Activated T-cell treated with anti-CD3 and anti-CD28 coated beads for 24 hours (primary cell): ENCODE measurements at places on chromosomes 5 and 9.
A peak's percentile ranks its signal among the peaks of the same experiment; 100 is the strongest.

DNA sequence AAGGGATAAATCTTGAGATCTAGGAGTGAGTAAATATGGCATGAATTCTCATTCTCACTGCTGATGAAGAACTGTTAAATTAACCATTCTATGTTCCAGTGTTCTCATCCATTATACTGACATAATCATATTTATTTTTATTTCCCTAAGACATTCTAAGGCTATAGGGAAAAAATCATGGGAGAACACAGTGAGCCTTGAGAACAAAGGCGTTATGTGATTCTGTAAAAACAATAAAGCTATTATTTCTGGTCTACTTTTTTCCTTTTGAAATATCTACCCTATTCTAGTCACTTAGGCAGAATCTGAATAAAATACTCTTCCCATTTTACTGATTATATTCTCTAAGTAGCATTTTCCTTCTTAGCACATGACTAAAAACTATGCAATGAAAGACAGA lies 155.7 kb upstream of the ADAMTS16 start:
- no peak for DNase-seq

GRCh38 chr5:178116143-178116885 lies 3.0 kb downstream of the N4BP3 start:
- DNase-seq, result peak; percentile 56

DNA sequence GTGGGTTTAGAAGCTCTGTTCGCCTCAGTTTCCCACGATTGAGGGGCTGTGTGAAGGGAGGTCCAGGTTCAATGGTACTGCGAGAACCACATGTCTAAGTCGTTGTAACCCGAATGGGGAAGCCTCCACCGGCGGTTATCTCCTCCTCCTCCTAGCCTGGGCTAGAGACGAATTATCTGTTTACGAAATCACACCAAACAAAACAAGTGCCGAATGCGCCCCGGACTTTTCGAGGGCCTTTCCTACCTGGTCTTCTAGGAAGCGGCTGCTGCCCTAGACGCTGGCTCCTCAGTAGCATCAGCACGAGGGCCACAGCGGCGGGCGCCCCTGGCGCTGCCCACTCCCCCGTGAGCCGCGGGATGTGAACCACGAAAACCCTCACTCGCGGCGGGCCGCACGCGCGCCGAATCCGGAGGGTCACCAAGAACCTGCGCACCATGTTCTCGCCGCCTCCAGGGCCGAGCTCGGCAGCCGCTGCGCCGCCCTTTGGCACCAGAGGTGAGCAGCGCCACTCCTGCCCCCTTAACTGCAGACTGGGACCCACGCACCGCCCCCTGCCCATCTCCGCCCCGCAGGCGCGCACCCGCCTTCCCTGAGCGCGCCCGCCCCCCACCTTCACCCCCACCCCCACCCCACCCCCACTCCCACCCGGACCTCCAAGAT lies at the start of gene CDKN2A:
Gene CDKN2A, minus strand, starts transcription at position 500 of the 663 bp plus-strand sequence.
- no peak for DNase-seq

GRCh38 chr5:56039985-56040384 lies 45.2 kb upstream of the IL6ST start:
- DNase-seq, result no peak

DNA sequence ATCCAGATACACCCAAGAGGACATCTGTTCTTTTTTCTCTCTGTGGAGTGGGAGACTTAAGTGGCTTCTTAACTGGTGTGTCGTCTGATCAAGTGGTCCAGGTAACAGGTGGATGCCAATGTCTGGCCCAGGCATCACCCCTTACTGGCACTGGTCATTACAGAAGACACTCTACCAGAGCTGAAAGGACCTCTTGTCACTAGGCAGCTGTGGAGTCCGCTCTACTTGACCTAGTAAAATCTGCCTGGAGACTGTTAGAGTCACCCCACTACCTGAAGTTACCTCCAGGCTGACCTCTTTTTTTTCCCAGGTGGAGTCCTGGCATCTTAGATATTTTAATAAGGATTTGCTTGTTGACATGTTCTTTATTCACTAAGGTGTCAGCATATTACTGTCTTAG lies 22.5 kb downstream of the FXN start:
- DNase-seq, result no peak

- no peak for DNase-seq
Measured at GRCh38 chr5:69276422-69277174, 41.9 kb downstream of the CDK7 start.

GRCh38 chr9:107239474-107239873 lies 43.6 kb upstream of the RAD23B start:
- no peak for DNase-seq

DNA sequence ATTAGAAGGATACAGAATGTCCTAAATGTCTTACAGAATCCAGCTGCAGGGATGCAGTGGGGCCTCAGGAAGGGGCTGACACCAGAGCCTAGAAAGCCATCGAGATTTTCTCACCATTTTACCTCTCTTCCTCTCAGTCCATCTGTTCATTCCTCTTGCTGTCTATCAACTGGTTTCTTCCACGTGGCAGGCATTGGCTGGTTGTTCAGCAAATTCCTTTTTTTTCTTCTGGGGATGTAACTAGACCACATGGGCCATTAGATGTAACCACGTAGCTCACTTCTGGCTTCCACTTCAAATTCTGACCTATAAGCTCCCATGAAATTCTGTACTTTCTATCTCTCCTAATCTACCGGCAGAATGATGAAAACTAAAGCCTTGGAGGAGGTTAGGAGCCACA lies 93.6 kb upstream of the MTAP start:
- no peak for DNase-seq

- no peak for DNase-seq
Measured at GRCh38 chr5:131528682-131529081, 106.3 kb downstream of the RAPGEF6 start.

DNA sequence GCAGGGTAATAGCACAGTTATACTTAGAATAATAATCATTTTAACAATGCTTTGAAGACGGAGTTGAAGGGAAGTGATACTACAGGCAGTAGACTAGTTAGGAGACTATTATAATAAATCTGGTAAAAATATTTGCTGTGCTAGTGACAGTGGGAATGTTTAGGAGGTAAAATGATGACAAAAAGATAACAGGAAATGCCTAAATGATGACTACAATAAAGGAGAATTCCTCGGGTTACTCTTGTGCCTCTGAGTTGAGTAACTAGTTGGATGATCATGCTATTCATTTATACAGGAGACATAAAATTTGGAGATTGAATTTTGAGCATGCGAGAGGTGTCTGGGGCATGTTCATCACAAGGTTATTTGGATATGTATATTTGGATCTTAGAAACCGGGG lies 32.2 kb upstream of the PAM start:
- no peak for DNase-seq

DNA sequence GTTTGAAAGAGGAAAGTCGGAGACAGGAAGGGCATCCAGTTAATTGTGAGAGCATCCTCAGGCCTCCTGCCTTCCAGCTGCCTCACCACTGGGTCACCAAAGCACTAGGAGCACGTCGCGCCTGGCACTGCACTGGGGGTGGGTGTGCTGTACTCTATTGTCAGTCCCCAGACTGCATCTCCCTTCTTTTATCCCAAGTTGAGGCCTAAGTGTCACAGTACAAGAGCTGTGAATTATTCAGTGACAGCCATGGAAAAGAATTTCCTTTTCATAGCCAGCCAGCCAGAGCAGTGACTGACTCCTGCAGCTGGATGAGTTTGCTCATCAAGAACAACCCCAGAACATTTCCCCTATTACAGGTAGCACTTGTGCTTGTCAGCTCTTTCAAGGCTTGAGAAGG lies 16.3 kb downstream of the CLTA start:
- no peak for DNase-seq

- DNase-seq, result no peak
Measured at GRCh38 chr5:107646418-107646817, 24.3 kb downstream of the EFNA5 start.

DNA sequence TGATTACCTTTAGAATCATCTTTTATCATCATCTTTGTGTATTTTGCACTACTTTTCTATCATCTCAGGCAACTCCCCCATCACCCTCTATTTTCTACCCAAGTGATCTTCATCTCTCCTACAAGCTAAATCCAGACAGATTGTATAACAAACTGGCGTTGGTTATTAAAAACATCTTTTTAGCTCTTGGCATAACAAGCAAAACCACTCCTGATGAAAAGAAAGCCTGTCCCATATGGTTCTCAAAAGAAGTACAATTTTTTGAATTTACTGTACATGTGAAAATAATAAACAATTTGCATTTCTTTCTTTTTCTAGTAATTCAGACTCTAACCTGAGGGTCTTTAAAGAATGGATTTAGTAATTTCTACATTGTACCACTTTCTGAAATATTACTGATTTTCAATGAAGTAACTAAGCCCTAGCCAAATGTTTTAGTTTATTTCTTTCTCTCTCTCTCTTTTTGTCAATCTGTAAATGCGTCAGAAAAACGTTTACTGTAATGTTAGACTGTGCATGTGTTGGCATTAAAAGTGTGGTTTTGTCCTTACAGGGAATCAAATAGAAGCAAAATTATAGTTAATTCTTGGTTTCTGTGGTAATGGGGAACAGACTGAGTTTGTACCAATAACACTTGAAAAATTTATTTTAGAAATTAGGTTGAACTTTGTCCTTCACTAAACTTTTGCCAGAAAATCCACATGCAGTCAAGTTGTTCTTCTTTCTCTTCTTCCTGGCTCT lies 52.5 kb upstream of the RPS23 start:
- DNase-seq, result no peak

DNA sequence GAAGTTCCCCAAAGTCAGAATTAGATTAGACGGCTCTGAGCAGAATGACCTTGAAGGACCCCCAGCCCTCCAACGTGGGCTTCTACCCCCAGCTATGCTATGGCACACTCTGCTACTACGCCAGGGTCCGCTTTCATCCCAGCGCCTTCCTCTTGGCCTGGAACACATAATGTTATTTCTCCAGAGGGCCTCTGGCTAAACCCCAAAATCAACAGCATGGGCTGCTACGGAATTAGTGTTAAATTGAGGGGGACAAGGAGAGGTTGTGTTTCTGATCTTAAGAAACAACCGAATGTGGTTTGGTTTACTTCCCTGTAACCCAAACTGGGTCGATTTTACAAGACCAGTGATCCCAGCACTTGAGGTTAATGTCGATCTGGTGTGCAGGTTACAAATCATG lies 97.1 kb downstream of the ZNF618 start:
- no peak for DNase-seq

GRCh38 chr5:56552612-56553268 lies 262.6 kb upstream of the MAP3K1 start:
- no peak for DNase-seq

DNA sequence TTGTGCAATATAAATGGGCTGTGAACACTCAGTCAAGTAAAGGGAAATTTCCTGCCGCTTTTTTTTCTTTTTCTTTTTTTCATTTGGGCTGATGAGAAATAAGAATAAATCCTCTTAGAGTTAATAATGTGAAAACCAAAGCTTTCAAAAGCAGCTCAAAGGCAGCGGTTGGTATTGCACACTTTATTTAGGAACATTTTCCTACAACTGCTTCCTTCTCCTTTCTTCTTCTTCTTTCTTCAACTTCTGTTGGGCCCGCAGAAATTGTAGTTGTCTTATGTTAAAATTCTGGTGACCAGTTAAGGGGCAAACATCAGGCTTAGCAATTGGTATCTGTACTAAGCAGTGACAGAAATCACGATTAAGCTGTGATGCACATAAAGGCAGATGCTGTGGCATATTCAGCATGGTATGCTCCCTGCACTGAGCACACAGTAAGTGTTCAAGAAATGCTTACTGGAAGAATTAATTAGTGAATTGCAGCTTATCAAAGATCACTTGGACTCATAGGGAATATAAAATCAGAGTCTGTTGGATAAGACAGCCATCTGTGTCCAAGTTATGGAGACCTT lies 85.4 kb downstream of the ANKRD55 start:
- DNase-seq, result no peak

GRCh38 chr9:85445887-85446286 lies 295.9 kb downstream of the AGTPBP1 start:
- no peak for DNase-seq

DNA sequence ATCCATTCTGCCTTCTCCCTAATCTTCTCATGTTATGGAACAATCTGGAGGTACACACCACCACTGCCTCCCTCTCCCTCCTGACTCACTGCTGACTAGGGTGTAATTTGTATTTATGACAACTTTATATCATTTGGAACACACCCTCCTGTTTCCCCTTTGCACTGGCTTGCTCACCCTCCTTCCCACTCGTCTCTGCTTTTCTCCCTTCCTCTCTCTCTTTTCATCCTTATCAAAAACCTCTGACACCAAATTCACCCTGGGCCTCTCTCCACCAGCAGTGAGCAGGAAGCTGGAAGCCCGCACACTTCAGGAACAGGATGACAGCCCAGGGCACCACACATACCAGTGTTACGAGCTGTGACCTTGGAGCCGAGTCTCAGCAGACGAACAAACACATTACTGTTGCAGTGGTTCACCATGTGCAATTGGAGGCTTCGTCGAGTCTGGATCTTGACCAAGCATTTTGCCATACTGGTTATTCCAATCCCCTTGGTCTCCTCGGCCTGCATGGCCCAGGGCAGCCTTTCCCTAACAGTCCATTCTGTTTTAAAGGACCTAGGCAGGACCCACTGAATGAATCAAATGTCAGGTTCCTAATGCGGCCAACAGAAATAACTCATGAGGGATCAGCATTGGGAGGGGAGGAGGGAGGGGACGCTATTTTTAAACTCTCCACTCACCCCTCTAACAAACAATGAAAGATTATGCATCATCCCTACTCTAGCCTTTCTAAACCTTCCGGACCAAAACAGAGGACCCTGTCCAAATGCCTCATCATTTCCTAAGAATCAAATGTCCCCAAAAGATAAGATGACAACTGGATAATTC lies 203.9 kb upstream of the RASEF start:
- no peak for DNase-seq

- no peak for DNase-seq
Measured at GRCh38 chr5:138711811-138712210, 41.4 kb upstream of the CTNNA1 start.

GRCh38 chr9:29830821-29831220 lies 2257.5 kb upstream of the C9orf72 start:
- no peak for DNase-seq

DNA sequence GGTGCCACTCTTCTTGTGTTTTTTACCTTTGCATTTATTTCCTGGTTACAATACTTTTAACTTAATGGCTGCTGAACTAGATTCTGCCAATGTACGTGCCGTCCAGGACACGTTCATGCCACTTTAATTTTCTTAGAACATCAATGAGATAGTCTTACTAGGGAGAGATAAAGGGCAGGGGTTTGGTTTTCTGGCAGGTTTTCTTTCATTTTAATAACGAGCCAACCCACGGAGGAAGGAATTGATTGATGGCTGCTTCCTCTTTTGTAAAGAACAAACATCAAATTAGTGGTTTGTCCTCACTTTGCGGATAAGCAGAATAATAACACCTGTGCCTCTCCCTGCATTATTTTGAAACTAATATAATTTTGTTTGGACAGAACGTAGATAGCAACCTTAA lies 135.7 kb downstream of the DOCK8 start:
- DNase-seq, result no peak

DNA sequence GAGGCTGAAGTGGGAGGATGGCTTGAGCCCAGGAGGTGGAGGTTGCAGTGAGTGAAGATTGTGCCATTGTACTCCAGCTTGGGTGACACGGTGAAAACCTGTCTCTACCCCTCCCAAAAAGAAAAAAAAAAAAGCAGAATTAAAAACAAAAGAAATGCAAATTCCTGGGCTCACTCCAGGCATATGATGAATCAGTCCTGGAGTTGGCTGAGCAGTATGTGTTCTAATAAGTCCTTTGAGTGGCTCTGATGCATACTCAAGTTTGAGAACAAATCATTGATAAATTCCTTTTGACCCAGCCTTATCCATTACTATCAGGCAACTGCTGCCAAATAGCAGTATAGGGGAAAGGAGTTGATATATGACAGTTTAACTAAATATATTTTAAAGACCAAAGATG lies 28.3 kb downstream of the UHRF2 start:
- no peak for DNase-seq
